NCI-H510A treated with DMSO at 0.1 percent for 48 hours (cell line): ENCODE measurements at places on chromosomes 5 and 9.

DNA sequence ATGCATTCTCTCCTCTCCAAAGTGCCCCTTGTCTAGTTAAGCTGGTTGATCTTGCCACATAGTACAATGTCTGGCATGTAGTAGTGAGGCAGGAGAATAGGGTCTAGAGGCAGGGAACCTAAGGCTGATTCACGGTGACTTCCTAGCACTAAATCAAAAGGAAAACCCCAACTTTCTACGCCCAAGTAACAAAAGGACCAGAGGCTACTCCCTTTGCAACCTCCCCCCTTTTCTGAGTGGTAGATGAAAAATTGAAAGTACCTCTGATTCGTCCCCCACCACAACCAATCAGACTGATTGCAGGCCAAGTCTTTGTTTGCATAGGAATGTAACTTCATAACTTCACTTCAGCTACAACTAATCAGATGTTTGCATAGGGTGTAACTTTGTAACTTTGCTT lies 278.8 kb downstream of the PSAT1 start:
- no peak for DNase-seq

GRCh38 chr5:157713830-157714595 lies 17.2 kb upstream of the THG1L start:
- DNase-seq, result no peak

DNA sequence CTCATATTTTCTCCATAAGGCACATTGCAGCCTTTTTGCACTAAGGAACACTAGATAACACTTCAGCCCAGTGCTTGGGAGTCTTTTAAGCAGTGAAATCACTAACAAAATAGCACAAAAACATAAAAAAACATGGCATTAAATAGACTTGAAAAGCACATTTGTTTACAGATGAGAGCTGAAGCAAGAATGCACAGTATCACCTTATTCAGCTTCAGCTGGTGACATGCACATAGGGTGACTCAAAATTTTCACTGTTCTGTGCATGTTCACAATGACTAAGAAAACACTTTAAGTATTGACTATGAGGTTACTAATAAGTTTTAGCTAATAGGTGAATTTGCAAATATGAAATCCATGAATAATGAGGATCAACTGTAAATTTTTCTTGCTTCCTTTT lies 293.9 kb upstream of the TARS1 start:
- no peak for DNase-seq

GRCh38 chr5:94361832-94362796 lies 256.3 kb downstream of the KIAA0825 start:
- peak; percentile 48 for DNase-seq

DNA sequence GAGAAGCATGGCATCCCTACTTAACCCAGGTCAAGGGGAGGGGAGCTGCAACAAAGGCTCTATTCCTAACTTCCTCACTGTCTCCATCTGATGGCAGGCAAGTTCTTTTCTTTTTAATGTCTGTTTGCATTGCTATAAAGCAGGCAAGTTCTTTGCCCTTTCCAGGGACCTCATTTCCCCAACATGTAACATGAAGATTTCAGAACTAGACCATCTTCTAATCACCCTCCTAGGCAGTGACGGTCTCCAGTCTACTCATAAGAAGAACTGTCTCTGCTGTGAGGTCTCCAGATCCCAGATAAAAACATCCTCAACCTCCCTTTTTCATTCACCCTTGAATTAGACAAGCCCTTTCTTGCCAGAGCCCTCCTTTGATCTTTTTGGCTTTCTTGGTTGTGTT lies 42.1 kb downstream of the PPP1R2B start:
- no peak for DNase-seq

- no peak for DNase-seq
These were observed 1810.7 kb upstream of the CDH6 start for GRCh38 chr5:29382780-29383179.

DNA sequence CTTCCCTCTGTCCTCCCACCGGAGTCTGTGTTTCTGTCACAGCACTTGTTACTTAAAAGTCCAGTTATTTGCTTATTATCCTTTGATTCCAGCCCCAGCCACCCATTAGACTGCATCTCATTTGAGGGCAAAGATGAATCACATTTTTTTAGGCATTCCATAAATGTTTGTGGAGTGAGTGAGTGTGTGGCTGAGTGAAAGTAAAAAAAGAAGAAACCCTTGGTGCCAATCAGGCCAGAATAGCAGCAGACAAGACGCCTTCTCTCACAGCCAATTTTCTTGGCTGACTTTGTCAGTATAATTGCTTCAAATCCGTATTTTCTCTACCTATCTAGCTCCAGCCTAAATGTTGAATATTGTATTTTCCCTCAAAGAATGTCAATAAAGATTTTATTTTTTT lies 613.0 kb upstream of the WWC1 start:
- no peak for DNase-seq

DNA sequence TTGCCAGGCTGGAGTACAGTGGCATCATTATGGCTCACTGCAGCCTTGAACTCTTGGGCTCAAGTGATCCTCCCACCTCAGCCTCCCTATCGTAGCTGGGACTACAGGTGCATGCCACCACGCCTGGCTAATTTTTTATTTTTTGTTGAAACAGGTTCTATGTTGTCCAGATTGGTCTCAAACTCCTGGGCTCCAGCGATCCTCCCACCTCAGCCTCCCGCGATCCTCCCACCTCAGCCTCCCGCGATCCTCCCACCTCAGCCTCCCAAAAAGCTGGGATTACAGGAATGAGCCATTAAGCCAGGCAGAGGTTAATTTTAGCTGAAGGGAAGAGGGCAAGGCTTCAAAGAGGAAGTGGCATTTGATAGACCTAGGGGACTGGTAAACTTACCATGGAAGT lies 32.8 kb upstream of the CCNB1 start:
- DNase-seq, result no peak

GRCh38 chr5:170442391-170442790 lies 53.2 kb upstream of the KCNMB1 start:
- no peak for DNase-seq

GRCh38 chr9:112873773-112874405 lies 16.8 kb downstream of the SLC46A2 start:
- DNase-seq, result no peak

DNA sequence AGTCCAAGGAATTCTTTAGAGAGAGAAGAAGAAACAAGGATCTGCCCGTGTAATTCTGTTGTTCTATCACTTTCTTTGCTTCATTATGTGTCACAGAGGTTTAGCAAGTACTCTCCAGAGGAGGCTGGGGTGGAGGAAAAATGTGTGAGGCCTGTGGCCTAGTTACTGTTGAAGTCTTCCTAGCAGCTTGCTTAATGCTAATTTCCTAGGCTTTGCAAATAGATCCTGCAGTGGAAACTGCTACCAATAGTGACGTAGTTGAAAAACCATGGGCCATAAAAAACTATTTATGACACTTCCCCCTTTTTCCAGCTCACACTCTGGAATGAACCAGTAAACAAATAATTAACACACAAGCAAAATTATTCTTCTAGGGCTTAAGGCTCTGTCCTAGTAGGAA lies 27.0 kb upstream of the C9orf72 start:
- DNase-seq, result no peak

- no peak for DNase-seq
These were observed 18.9 kb downstream of the IPPK start for GRCh38 chr9:92650839-92651621.

- DNase-seq, result peak; percentile 19
These were observed 45.8 kb downstream of the EPB41L4B start for GRCh38 chr9:109274884-109275730.
